ENCODE measurements at places on chromosomes 3 and 15.

GRCh38 chr3:7697548-7697947, 804.1 kb upstream of the LMCD1 start:
- DNase-seq = no peak

DNA sequence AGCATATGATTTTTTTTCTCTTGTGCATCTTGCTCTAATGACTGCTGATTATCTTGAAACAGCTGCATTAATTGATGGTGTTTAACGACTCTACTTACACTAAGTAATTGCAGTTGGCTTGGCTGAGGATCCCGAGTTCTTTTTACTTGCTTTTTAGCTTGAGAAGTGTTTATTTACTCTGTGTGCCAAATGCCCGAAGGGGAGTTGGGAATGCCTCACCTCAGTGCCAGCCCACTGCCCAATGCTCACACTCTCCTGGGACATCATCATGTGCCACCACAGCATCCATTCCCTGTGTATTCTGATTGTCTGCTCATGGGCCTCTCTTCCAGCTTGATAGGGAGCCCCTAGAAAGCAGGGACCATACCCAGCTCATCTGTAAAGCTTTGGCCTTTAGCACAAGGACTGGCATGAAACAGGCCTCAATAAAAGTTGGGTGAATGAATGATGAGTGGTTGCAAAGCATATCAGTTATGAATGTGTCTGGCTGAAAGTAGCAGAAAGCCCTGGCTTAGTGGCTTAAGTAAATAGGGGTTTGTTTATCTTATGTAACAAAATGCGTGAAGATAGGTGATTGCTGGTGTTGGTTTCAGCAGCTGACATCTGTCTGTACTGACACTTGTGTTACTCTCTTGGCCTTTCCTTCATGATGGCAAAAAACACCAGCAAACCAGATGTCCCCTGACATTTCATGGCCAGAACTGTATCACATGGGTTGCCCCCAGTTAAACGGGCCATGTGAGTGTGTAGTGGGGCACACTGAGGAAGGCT, 8.1 kb downstream of the PXYLP1 start:
- no peak for DNase-seq

DNA sequence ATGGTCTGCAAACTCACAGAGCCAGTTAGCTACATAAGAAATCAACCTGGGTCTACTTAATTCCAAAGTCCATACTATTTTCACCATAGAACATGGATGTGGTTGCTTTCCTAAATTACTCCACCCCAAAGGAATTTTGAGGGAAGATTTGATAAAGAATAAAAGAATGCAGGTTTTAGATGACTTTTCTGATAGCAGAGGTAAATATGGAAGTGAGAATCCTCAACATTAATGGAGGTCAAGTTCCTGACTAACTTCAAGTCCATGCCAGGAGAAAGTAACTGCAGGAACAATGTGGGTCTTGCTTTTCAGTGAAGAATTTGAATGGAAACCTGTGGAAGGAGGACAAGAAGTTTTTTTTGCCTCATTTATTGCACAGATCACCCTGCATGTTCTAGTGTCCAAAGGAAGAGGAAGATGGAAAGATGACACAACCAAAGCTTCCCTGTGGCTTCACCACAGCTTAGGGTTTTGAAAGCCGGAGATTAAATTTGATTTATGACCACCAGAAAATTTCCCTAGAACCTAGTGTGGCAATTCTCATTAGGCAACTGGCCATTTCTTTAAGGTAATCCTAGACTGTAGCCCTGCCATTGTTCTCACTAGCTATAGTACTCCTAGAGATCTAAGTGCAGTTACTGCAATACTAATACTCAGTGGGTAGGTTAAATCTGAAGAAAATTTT, 429.7 kb downstream of the RAP2B start:
- DNase-seq = no peak

DNA sequence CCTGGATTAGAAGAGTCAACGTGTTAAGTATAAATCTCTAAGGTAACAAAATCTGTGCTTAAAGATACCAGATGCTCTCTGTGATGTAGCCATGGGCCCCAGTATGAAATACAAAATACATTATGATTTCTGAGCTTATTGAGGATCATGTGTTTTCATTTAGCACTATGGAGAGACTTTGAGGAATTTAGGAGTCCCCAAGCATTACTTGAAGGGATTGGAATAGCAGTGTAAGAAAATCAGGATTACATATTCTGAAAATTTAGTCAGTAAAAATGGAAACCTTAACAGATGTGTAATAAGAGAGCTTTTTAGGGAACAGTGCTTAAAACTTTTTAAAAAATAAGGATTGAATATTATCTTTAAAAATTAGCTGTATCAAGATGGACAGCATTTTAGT, 35.5 kb downstream of the ECT2 start:
- no peak for DNase-seq

DNA sequence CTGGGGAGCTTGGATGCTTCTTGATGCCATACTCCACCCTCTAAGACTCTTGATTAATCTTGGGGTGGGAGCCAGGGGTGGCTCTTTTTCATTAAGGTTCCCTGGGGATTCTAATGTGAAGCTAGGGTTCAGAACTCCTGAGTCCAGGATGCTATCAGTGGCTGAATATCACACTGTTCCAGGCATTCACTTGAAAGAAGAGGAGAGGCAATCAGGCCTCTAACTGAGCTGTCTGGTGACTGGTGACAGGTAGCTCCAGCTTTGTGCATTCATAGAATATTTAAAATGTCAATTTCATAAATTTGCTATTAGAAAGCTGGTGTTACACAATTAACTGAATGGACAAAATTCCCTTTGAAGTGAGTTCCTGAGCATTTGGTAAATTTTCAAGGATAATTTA, 139.0 kb downstream of the CHDH start:
- no peak for DNase-seq

GRCh38 chr3:118505784-118506183, 528.9 kb downstream of the IGSF11 start:
- no peak for DNase-seq

- peak; percentile 28 for DNase-seq
These were observed 82.2 kb upstream of the CTDSPL start for GRCh38 chr3:37779289-37780152.

DNA sequence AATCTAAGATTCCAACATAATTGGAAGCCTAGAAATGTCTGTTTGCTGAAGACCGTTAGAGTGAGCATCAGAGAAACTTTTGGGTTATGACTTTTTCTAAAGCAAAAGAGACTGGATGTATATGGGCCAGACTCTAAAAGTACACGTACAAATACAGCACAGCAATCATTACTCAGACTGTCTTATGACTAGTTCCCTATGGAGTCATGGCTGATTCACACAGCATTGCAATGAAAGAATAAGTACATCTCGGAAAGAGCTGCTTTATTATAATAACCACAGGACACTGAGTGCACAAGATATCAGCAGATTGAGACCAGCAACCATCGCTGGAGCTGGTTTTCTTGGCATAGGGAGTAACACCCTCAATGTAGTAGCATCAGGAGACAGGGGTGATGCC, 618.6 kb downstream of the NLGN1 start:
- DNase-seq = no peak

DNA sequence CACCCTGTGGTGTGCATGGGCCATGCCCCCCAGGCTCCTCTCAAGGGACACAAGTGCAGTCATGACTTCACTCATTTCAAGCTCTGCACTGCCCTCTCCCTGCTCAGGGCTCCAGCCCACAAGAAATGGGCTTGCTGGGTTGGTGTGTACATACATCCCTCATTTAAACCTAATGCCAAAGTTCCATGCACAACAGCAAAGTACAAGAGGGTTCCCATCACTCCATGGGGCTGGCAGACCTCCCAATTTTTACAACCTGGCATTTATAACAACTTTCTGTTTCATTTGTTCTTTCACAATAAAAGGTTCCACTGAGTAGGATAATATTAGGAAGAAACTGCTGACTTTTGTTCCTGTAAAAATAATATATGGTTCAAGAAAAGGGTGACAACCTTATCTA, 54.3 kb downstream of the HERC2 start:
- DNase-seq = no peak

DNA sequence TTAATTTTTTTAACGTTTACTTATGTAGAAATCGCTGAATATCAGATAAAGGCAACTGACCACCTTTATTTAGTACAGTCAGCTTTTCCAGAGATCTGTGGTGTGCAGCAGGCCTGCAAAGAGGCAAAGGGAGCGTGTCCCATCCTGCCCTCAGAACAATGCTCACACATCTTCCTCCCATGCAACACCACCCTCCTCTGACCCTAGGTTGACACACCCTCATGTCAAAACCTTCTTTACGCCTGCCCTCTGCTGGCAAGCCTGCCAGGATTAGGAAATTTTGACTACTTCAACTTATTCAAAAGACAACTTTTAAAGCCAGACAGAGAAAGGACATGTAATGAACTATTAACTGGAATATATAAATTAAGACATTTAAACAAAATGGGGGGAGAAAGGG, 513.7 kb downstream of the FOXP1 start:
- DNase-seq = peak; percentile 79

- no peak for DNase-seq
These were observed 22.1 kb upstream of the TRA2B start for GRCh38 chr3:185959609-185960521.

DNA sequence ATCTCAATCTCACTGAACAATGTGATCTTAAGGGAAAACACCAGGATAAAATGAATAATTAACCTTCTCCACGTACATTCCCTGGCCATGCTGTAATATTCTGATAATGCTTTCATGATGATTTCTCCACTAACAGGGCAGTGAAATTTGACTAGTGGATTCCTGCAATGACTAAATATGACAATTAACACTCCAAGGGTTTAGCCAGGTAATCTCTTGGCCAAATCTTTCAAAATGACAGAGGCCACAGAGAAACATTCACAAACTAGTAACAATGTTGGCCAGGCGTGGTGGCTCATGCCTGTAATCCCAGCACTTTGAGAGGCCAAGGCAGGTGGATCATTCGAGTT, 31.7 kb upstream of the ST8SIA2 start:
- DNase-seq = no peak

DNA sequence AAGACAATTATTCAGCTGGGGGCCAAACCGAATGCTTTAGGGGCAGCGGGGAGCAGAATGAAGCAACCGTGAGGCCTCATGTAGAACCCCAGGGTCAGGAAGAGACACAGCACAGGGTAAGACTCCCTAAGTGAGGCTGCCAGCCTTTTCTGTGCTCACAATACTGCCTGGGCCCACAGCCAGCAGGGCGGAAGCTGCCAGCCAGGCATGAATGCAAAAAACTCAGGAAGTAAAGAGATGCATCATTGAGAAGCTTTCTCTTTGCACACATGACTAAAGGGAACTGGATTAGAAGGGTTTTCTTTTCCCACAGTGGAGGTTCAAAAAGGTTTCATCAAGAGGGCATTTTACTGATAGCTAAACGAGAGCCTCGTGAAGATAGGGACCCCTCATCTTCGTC, 33.3 kb downstream of the CA12 start:
- DNase-seq = no peak

GRCh38 chr15:100727291-100727851, 125.0 kb downstream of the ASB7 start:
- DNase-seq = no peak

DNA sequence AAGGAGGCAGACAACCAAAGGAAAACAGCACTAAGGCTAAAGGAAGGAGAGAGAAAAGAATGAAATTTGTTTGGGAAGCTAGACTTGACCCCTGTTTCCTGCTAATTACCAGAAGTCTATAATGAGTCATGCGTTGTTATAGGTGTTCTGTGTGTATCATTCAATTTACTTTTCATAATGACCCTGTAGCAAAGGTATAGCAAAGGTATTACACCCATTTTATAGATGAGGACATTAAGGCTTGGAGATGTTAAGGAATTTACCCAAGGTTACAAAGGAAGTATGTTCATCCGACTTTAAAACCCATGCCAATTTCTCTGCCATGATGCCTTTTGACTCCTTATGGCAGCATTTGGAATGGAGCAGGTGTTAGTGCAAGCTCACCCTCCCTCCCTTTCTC, 54.9 kb downstream of the RAP2B start:
- DNase-seq = no peak

DNA sequence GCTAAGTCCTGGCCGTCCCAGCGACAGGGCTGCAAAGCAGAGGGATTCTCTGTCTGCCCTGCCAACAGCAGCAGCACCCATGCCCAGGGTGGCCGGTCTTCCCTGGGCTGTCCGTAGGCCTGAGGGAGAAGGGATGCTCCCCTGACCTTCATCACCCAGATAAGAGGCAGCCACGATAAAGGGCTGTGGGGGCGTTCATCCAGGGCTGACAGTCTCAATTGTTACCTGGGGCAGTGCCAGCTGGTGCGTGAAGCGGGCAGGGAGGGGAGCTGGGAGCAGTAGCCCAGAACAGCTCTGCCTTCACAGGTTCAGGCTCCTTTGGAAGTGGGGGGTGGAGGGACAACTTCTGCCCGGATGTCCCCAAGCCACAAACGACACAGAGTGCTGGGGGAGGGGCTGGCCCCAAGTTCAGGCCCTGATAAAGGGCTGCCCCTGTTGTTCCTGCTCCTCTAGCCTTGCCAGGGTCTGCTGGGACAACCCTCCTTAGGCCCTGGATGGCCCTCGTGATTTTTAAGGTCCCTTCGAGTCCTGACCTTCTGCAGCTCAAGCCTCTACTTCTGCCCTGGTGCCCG, 94.7 kb downstream of the RAB11A start:
- DNase-seq = no peak

- DNase-seq = no peak
These were observed 11.1 kb downstream of the IGF2BP2 start for GRCh38 chr3:185813691-185814215.

DNA sequence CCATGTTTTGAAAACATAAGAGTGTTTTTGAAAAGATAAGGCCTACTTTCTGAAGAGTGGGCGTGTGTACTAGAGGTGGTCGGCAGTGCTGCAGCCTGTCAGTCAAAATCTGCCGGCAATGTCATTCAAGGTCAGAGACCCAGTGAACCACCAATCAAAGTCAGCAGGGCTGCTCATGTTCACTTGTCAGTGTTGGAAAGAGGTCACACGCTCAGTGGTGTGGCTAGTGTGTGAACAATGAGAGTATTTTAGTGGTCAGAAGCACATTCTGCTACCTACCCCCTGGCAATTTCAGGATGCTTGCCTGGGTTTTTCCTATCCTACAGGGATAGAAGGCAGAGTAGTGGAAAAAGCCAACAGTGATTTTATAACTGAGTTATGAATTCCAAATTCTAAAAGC, 278.5 kb upstream of the ONECUT1 start:
- DNase-seq = no peak

GRCh38 chr3:229183-229661, 32.7 kb downstream of the CHL1 start:
- no peak for DNase-seq

DNA sequence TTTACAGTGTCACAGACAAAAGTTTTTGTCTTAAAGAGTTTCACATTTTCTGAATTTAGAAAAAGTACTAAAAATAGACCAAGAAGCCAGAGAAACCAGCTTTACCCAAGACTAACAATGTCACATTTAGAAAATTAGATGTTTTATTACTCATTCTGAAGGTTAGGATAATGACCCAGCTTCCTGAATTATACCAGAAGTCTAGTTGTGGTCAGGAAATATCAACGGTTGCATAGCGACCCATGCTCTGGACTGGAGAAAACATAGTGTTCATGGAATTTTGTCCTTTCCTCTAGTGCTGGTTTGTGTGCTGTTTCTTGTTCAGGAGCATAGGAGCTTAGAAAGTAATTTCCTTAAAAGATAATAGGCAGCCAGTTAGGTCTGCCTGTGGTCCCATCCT, 59.0 kb downstream of the DPPA2 start:
- no peak for DNase-seq

- DNase-seq = no peak
These were observed 12.9 kb downstream of the IDH3A start for GRCh38 chr15:78162038-78162437.
